Caudate nucleus (tissue), 63 donors: ENCODE measurements at places on chromosomes 11 and 22.
A peak's percentile ranks its signal among the peaks of the same experiment; 100 is the strongest.

DNA sequence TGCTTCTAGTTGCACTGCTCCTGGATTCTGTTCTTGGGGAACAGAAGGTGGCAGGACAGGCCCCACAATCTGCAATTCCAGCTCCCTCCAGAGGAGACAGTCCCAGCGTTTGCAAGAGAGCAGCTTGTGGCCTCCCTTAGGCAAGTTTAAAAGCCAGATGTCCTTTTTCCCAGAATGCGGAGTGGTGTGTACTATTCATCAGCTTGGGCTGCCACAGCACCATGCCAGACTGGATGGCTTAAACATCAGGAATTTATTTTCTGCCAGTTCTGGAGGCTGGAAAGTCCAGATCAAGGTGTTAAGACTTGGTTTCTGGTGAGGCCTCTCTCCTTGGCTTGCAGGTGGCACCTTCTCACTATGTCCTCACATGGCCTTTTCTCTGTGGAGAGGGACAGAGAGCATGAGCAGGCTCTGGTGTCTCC is 11.7 kb downstream of the MIAT start:
- DNase-seq, result no peak

DNA sequence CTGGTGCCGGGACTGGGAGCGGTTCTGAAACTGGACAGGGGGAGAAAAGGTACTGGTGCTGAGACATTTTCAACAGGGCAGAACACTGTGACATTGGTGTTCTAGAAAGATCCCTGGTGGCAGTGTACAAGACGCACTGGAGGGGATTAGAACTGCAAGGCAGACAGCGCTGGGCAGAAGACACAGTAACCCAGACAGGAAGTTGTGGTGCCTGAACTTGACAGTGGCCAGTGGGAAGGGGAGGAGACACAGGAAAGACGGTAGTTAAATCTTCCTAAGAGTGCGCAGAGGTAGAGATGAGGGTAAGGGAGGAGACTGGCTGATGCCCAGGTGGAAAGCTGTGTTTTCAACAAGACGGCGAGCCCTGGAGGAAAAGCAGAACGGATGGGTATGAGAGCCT is 24.5 kb downstream of the FAM227A start:
- no peak for DNase-seq

DNA sequence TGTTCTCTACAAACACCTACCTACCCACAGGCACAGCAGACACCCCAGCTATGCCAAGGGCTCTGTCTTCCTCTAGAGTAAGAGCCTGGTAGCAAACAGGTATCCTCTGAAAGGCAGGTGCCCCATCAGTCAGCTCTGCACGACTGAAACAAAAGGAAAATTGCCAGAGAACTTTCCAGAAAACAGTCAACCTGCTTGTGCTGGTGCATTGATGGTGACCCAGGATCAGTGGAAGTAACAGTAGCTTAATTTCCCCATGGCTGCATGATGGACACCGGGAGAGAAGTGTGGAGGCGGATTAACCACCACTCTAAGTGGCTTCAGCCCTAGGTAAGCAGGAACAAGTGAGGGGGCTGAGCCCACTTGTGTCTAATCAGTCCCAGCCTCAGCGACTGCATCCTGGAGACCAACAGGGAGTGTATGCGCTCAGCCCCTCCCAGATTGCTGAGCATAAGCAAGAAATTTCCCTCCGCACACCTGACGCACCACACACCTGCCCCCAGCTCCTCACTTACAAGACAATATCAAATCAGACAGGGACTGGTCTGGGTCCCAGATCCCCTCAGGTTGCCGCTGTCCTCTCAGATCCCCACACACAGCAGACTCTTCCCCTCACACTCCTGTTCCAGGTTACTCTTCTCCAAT is 70.7 kb upstream of the IGLL5 start:
- DNase-seq, result no peak

DNA sequence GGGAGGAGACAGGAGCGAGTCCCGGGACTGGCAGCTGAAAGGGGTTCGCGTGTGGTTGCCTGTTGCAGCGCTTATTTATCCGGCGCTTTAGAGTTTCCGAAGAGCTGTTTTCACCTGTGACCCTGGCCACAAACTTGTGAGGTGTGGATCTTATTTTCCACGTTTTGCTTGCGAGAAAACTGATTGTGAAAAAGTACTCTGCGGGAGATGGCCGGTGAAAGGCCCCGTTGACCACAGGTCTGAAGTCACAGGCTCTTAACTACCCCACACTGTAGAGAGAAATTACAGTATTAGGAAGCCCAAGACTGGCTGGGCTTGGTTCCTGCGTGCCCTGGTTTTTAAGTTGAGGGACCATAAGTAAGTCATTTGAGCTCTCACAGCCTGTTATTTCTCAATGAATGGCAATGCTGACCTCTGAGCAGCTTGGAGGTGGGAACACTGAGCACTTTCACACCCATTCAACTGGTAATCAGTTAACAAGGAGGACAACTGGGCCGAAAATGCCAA is 379 bp upstream of the RAB38 start:
- DNase-seq, result no peak

GRCh38 chr22:25360891-25361645 is 141.6 kb downstream of the CRYBB2 start:
- no peak for DNase-seq

DNA sequence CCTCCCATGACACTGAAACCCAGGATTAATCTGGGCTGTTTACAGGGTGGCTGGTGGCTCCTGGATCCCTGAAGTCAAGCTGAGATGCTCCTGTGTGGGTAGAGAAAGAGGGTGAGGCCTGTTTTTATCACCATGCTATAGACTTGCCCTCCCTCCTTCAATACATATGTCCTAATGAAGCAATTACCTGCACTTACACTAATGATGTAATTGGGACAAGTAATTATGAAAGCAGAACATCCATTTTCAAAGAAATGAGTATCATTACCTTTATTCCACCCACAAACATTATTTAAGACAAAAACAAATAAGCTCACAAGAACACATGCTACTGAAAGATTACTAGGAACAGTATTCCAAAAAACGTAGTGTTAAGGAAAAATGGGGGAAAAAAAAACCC is 64.3 kb upstream of the CHRM4 start:
- DNase-seq, result no peak

DNA sequence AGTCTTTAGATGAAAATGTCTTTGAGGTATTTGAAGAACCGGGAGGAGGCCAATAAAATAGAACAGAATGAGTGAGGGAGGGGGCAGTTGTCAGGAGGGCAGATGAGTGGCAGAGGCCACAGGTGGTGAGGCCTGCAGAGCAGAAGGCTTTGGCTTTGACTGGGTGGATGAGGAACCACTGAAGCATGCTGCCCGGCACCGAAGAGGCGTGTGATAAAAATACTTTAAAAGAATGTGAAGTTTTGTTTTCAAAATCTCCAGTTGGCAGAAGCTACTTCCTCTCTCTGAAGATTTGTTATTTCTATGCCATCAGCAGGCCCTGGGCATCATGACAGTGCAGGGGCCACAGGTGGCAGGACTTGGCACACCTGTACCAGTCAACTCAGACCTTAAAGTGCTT is 6.3 kb downstream of the MS4A12 start:
- no peak for DNase-seq

- no peak for DNase-seq
Measured at GRCh38 chr11:94793822-94794221, 25.7 kb downstream of the AMOTL1 start.

DNA sequence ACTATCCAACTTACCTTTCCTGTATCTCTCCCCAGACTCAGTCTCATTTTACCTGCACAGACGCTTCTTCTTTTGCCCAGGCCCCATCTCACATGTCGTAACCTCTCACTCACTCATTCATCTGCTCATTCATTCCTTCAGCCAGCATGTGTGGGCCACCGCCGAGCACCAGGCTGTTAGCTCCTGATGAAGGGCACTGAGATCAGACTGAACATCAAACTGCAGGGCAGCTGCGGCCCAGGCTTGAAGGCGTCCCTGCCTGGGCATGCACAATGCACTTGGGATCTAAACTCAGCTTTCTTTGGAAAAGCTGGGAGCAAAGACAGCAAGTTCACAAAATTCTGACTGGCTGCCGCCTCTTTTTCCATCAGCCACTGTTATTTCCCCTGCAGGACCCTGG is 1456.3 kb downstream of the BRD1 start:
- DNase-seq, result no peak

- DNase-seq, result no peak
Measured at GRCh38 chr11:26762089-26762488, 40.2 kb upstream of the SLC5A12 start.

GRCh38 chr22:39434243-39434653 is 22.6 kb upstream of the MGAT3 start:
- peak; percentile 50 for DNase-seq

DNA sequence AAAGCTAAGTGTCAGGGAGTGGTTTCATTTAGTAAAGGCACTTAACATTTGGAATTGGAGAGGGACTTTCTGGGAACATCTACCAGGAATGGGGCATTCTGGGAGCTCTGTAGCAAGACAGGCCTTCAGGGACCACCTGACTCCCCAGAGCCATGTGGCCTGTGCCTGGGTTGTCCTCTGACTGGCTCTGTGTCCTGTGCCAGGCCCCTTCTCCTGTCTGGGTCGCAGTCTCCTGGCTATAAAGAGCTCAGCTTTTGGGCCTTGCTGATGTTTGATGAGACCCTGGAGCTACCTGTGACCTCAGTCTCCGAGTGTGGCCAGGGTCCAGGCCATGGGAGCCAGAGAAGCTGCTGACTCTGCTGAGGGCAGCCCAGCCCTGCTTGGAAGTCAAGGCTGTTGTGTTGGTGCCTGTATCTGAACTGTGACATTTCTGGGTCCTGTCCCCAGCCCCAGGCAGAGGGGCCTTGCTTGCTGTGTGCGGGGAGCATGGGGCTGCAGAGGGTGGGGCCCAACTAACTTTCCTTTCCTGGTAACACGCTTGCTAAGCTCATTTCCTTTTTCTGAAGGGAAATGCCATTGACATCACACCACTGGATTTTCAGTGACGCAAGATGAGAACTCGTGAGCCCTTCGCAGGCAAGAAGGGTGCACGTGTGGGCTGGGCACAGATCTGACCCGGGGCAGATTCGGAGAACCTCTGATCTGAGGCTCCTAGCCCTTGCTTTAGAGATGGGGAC is 41.3 kb downstream of the LRRC32 start:
- no peak for DNase-seq

GRCh38 chr11:2775083-2775625 is 75.4 kb upstream of the KCNQ1OT1 start:
- DNase-seq, result no peak

DNA sequence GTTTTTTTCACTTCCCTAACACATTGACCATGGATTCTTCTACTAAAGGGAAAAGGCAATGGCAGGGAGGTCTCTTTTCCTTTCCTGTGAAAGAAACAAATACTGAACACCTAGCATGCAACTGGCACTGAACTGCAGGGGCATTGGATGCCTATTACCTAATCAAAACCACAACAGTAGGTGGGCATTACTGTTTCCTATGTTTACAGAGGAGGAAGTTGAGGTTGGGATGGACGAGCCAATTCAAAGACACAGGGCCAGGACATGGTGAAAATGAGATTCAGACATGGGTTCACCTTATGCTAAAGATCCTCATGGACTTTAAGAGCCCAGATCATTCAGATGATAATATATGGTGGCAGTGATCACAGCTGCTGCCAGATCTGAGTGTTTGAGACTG is 407.0 kb downstream of the MIAT start:
- DNase-seq, result no peak
